ENCODE measurements at places on chromosomes 3 and 15. TPM values are rescaled to one million over a fixed set of nuclear protein-coding genes. Genes with fewer than 3 reads are reported as not detected.

The GOLGA6L7 gene
- not detected for total RNA-seq

DNA sequence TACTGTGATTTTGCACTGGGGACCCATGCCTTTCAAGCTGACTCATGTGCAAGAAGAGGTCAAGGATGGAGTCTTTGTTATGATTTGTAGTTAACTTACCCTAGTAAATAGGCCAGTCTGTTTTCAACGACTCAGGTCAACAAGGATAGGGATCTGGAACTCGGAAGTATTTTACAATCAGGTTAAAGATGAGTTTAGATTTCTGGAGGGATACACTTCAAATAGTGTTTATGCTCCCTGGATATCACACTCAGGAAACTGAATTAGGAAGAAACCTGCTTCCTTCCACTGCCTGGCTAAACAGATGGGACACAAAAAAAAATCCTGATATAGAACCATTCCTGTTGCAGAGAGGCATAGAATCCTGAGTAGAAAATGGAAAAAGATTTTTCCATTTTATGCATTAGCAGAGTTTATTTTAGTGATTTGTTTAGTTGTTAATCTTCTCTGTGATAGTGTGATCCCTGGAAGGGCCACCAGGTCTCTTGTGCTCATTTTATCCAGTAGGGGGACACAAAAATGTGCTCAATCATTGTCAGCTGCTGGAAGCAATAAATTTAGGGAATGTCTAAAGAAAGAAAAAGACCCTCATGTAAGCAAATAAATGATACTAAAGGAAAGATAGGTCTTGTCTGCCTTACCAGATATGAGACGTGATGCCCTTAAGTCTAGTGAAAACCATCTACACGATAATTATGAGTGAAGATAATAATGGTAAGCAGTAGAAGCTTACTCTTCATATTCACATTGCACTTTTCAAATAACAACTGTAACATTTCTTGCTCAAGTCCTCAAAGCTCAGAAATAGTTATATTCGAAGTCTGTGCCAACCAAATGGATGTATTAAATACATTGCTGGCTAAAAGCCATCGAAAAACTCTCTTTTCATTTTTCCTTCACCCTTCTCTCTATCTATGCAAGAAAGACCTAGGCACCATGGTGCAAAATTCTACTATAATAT lies 452.1 kb upstream of the KCNMB2 start:
- no peak overlapping the region for H3K4me3 ChIP-seq
- H3K36me3 ChIP-seq = no peaks in the 10 kb centered on the region
- peak overlapping the region; percentile 15 for H3K27ac ChIP-seq
- no peak for DNase-seq

GRCh38 chr15:66982250-66982649 lies 83.2 kb upstream of the SMAD3 start:
- H3K36me3 ChIP-seq = no peaks in the 10 kb centered on the region
- DNase-seq = no peak
- H3K4me1 ChIP-seq = no peaks in the 10 kb centered on the region
- H3K4me3 ChIP-seq = no peak overlapping the region

DNA sequence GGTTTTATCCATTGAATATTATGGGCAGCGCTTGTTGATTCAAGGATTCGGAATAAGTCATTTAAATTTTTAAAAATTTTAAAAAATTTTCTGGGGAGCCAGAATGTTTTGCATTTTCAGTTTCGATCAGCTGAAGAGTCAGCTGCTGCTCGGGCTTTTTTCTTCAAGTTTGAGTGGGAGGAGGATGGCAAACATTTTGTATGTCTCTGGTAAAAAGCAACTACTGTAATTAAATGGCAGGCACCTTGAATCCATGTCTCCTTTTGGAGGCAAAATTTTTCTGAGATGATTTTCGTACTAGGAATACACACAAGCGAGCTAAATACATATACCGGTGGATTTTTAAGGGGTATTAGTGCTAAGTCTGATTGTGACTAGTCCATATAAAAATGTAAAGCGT lies 612 bp downstream of the C3orf38 start:
- no peaks in the 10 kb centered on the region for H3K27me3 ChIP-seq
- H3K36me3 ChIP-seq = peaks cover 7% of the 10 kb centered on the region
- peak overlapping the region; percentile 99 for H3K4me3 ChIP-seq
- no peak for DNase-seq
- H3K4me1 ChIP-seq = peaks cover 17% of the 10 kb centered on the region
- peak overlapping the region; percentile 80 for H3K27ac ChIP-seq

DNA sequence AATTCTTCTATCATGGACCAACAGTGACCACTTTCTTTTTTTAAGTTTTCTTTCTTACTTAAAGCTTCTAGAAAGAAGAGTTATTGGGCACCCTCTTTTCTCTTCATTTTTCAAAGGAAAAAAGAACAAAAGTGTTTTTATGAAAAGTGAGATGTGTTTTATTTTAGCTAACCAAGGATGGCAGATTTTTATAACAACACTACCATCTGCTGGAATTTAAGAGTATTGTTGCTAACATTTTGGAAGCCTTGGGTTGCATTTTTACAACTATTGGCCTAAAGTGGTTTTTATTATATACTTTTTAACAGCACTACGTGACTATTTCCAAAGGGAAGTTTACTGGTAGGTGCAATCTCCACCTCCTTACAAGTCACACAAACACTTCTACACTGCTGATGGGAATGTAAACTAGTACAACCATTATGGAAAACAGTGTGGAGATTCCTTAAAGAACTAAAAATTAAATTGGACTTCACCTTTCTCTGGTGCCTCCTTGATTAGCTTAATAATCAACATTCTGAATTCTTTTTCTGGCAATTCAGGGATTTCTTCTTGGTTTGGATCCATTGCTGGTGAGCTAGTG lies 237.7 kb upstream of the AGTR1 start:
- H3K27ac ChIP-seq = no peak overlapping the region
- H3K36me3 ChIP-seq = no peaks in the 10 kb centered on the region
- H3K27me3 ChIP-seq = no peaks in the 10 kb centered on the region
- DNase-seq = no peak
- H3K4me1 ChIP-seq = no peaks in the 10 kb centered on the region

GRCh38 chr3:64546856-64547255 lies 140.9 kb downstream of the ADAMTS9 start:
- H3K36me3 ChIP-seq = peaks cover 42% of the 10 kb centered on the region
- no peak overlapping the region for H3K4me3 ChIP-seq
- no peak overlapping the region for H3K27ac ChIP-seq
- no peaks in the 10 kb centered on the region for H3K27me3 ChIP-seq
- no peak for DNase-seq
- peaks cover 7% of the 10 kb centered on the region for H3K4me1 ChIP-seq

- H3K4me3 ChIP-seq = no peak overlapping the region
- H3K4me1 ChIP-seq = no peaks in the 10 kb centered on the region
- H3K27ac ChIP-seq = peak overlapping the region; percentile 66
- peaks cover 18% of the 10 kb centered on the region for H3K36me3 ChIP-seq
- no peak for DNase-seq
Observed at GRCh38 chr15:89680282-89680873, 1.2 kb upstream of the PLIN1 start.

GRCh38 chr3:158404131-158404718 lies 166.8 kb upstream of the MLF1 start:
- no peaks in the 10 kb centered on the region for H3K27me3 ChIP-seq
- H3K36me3 ChIP-seq = no peaks in the 10 kb centered on the region
- H3K4me1 ChIP-seq = no peaks in the 10 kb centered on the region
- no peak overlapping the region for H3K4me3 ChIP-seq
- H3K27ac ChIP-seq = no peak overlapping the region

DNA sequence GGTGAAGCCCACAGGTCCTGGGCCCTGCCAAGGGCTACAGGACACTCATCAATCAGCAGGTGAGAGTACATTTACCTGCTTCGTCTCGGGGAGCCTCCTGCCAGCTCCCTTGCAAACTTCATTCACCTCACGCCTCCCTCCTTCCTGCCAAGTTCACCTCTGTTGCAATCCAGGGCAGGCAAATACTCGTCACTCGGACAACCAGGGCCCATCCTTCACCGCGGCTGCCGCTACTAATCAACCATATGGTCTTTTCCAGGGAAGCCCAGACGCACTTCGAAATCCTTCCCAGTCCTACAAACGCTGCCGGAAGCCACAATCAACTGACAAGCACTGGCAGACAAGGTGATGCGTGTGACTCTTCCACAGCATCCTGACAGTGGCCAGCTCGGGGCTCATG lies 200.7 kb upstream of the NSMCE3 start:
- H3K36me3 ChIP-seq = no peaks in the 10 kb centered on the region
- H3K27ac ChIP-seq = no peak overlapping the region
- H3K27me3 ChIP-seq = no peaks in the 10 kb centered on the region
- H3K4me3 ChIP-seq = no peak overlapping the region
- no peaks in the 10 kb centered on the region for H3K4me1 ChIP-seq

GRCh38 chr3:151107701-151108100 lies 22.2 kb downstream of the MED12L start:
- H3K4me1 ChIP-seq = no peaks in the 10 kb centered on the region
- no peaks in the 10 kb centered on the region for H3K27me3 ChIP-seq
- DNase-seq = no peak
- H3K4me3 ChIP-seq = no peak overlapping the region
- no peak overlapping the region for H3K27ac ChIP-seq

DNA sequence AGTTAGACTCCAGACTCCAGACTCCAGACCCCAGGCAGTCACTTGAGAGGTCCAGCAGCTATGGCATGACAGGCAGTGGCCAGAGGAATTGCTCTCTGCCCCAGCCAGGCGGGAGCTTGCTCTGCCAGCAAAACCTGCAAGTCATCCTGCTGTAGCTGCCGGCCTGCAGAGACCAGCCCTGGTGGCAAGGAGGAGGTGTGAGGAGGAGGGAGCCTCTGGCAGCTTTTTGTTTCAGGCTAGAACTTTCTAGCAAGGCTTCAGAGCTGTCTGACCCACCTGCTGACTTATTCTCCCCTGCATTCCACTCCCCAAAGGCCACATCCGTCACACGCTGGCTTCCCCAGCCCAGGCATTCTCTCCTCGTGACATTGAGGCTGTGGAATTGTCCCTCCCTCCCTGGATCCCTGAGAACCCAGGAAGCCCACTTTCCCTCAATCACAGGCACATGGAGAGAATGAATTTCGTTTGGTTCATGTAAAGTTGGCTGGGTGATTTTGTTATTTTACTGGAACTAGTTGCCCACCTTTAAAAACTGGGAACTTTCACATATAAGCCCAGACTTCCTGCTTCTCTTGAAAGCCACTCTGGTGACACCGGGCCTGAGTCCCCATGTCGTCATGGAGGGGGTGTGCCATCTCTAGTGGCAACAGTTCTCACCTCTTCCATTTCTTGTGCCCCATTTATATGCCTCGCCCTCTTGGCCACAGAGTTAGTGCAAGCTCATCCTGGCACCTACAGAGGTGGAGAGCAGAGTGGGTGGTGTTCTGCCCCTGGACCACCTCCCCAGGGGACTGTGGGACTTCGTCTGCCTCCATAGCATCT lies 82.7 kb downstream of the ABHD5 start:
- H3K4me3 ChIP-seq = no peak overlapping the region
- no peaks in the 10 kb centered on the region for H3K36me3 ChIP-seq
- DNase-seq = no peak
- H3K4me1 ChIP-seq = peaks cover 30% of the 10 kb centered on the region
- no peaks in the 10 kb centered on the region for H3K27me3 ChIP-seq
- H3K27ac ChIP-seq = peak overlapping the region; percentile 92

The NR2E3 gene
- total RNA-seq = not detected

DNA sequence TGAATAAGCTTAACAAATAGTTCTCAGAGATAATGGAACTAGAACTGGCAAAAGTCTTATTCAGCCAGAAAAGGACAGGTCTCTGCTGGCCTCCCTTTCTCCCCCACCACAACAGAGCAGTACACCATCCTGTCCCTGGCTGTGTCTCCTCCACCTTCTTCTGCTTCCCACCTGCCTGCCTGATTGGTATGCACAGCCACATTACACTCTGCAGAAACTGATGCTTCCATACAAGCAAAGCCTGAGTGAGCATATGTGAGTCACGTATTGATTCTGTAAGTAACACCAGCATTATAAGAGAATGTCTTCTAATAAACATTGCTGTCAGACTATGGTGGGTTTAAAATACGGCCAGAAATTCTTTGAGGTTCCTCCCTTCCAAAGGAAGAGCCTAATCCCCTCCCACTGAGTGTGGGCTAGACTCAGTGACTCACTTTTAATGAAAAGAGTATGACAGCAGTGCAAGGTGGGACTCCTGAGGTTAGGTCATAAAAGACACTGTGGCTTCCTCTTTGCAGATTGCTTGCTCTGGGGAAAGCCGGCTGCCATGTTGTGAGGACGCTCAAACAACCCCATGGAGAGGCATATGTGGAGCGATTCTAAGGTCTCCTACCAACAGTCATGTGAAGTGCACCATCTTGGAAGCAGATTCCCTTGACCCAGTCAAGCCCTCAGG lies 44.4 kb downstream of the ANXA2 start:
- H3K27ac ChIP-seq = no peak overlapping the region
- H3K4me1 ChIP-seq = no peaks in the 10 kb centered on the region
- no peaks in the 10 kb centered on the region for H3K27me3 ChIP-seq
- no peak for DNase-seq
- no peak overlapping the region for H3K4me3 ChIP-seq

GRCh38 chr15:69060744-69061143 lies 46.2 kb downstream of the NOX5 start:
- H3K27me3 ChIP-seq = no peaks in the 10 kb centered on the region
- no peak overlapping the region for H3K27ac ChIP-seq
- peaks cover 7% of the 10 kb centered on the region for H3K4me1 ChIP-seq
- no peak overlapping the region for H3K4me3 ChIP-seq
- H3K36me3 ChIP-seq = no peaks in the 10 kb centered on the region
- no peak for DNase-seq

Data from ascending aorta (tissue), 2 donors.